ENCODE measurements at places on chromosomes 12 and 14. TPM values are rescaled to one million over a fixed set of nuclear protein-coding genes. Genes with fewer than 3 reads are reported as not detected.

The SERPINA12 gene
- total RNA-seq: 280 TPM

The TAS2R9 gene
- total RNA-seq: not detected

The IL31 gene
- not detected for total RNA-seq

DNA sequence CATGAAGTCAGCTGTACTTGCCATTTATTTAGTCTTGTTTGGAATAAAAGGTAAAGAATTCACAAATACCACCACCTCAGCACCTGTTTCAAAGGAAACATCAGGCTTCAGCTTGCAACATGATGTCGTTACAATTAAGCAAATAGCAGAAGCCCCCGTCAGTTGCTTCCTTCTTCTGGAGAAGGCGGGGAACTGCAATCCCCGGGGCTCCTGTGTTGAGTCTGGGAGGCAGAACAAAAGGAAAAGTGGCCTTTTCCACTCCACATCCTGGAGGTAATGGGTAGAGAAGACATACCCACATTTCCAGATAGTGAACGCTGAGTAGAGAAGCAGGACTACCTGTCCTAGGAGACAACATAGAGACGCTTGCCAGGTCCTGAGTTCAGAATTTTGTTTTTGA, 92.8 kb downstream of the DNAH10 start:
- no peaks in the 10 kb centered on the region for H3K36me3 ChIP-seq
- no peaks in the 10 kb centered on the region for H3K27me3 ChIP-seq
- DNase-seq: no peak
- no peaks in the 10 kb centered on the region for H3K4me1 ChIP-seq

DNA sequence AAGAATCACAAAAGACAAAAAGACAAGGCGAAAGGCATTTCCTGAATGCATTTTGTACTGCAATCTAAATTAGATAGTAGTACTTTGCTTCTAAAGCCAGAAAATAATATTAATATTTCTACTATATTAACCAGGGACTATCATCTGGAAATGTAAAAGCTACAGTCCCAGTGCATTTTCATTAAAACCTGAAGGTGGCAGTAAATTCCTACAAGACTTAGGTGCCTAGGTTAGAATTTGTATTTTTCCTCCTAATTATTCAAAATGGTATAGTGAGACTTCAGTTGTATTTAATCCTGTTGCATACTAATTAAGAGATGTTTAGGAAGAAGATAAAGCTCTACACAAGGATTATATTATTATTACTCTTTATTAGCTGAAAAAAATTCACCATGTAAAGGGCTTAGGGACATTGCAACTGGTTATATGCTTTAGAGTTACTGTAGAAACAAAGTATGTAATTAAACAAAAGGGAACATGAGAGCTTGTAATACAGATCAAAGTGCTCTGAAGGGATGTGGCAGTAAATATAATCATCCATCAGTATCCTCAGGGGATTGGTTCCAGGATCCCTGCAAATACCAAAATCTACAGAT, 53.6 kb downstream of the BRMS1L start:
- peaks cover 6% of the 10 kb centered on the region for H3K4me1 ChIP-seq
- H3K36me3 ChIP-seq: peaks cover 3% of the 10 kb centered on the region
- no peak overlapping the region for H3K4me3 ChIP-seq

GRCh38 chr12:77384941-77385340, 319.6 kb upstream of the E2F7 start:
- no peaks in the 10 kb centered on the region for H3K4me1 ChIP-seq
- H3K27ac ChIP-seq: no peak overlapping the region
- H3K4me3 ChIP-seq: no peak overlapping the region
- H3K36me3 ChIP-seq: no peaks in the 10 kb centered on the region
- no peaks in the 10 kb centered on the region for H3K27me3 ChIP-seq
- DNase-seq: no peak

DNA sequence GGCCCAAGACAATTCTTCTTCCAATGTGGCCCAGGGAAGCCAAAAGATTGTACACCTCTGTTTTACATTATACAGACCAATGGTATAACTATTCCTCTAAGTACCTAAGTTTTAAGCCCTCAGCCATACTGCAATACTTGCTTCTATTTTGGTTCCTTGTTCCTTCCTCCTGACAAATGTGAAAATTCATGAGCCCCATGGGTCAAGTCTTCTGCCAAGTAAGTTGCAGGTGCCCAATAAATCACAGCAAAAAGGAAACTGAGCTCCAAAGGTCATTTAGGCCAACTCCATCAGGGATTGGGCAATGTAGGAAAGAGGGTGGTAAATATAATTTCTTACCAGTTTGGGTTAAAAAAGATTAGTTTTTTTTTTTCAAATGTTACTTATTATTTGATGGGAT, 57.7 kb upstream of the NPFF start:
- no peak overlapping the region for H3K27ac ChIP-seq
- no peaks in the 10 kb centered on the region for H3K36me3 ChIP-seq
- no peak overlapping the region for H3K4me3 ChIP-seq
- DNase-seq: no peak
- peaks cover 20% of the 10 kb centered on the region for H3K4me1 ChIP-seq
- no peaks in the 10 kb centered on the region for H3K27me3 ChIP-seq
